Liver (tissue), 10 donors: ENCODE measurements at places on chromosomes 16 and 17. TPM values are rescaled to one million over a fixed set of nuclear protein-coding genes. Genes with fewer than 3 reads are reported as not detected.

DNA sequence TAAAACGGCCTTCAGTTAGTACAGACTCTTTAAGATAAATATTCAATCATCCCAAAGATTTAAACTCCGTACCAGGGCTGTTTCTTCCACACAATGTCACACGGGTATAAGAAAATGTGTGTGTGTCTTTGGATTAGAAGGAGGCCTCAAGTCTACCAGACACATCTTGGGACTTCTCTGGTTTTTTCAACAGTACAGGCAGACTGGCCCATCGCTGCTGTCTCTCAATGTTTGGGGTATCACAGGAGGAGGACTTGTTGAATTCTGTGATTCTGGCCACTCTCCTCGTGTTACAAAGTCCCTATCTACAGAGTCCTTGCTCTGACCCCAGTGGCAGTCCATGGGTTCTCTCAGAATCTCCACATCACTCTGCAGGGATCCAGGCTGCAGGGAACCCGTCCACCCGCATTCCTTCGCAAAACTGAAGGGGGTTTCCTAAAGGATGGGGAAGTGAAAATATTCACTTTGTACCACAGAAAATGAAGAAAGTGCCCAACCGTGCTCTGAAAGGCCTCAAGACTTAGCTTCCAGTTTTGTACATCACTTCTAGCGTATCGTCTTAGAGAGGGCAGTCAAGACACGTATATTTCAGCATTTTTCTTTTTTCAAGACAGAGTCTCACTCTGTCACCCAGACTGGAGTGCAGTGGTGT is 373.2 kb downstream of the NPIPA8 start:
- no peak for DNase-seq

DNA sequence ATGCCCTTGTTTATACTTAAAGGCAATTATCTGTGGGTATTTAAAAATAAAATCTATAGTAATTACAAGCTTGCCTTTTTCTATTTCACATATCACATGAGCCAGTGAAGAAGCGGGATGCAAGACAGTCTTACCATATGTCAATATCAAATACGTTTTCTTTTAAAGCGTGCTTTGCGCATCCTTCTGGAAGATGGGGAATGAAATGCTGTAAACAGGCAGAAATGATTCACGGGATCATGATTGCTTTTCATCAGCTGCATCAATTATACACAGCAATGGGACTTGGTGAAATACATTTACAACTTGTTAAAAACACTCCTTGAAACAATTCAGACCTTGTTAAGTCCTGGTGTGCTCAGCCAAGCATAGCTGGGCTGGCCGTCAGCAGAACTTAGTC is 72.5 kb downstream of the WSCD1 start:
- no peak for DNase-seq

DNA sequence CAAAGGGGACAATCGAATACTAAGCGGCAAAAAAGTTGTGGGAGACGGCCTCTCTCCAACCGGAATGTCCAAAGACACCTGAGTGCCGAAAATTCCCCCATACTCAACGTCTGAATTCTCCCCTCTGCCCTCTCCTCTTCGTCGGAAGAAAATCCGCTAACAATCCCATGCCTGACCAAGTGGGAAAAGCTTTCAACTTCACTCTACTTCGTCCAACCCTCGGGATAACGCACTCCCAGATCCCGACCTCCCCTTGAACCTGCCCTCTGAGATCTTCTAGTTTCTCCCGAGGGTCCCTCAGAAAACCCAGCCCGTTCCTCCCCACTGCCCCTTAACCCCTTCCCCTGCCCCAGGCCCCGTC is 961 bp downstream of the AMFR start:
- peak; percentile 38 for DNase-seq

Gene ABCA8
- 11.4 TPM for total RNA-seq

DNA sequence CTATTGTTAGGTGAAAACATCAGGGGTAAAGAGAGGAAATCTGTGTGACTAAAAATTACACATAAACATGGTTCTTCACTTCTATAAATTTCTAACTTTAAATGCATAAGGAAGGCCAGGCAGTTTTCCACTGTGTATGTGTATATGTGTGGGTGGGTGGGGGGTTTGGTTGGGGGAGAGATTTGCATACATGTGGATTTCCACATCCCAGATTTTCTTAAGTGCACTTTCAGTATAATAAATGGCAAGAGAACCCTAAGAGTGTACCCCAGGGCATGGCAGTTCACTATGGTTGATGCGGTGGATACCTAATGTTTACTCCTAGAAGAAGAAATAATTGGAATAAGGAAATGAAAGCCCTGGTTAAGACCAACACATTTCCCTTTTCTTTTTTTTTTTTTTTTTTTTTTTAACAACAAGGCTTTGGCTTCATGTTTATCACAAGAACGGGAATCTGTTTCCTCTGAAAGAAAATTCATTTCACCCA is 451.8 kb upstream of the CCL2 start:
- no peak for DNase-seq

DNA sequence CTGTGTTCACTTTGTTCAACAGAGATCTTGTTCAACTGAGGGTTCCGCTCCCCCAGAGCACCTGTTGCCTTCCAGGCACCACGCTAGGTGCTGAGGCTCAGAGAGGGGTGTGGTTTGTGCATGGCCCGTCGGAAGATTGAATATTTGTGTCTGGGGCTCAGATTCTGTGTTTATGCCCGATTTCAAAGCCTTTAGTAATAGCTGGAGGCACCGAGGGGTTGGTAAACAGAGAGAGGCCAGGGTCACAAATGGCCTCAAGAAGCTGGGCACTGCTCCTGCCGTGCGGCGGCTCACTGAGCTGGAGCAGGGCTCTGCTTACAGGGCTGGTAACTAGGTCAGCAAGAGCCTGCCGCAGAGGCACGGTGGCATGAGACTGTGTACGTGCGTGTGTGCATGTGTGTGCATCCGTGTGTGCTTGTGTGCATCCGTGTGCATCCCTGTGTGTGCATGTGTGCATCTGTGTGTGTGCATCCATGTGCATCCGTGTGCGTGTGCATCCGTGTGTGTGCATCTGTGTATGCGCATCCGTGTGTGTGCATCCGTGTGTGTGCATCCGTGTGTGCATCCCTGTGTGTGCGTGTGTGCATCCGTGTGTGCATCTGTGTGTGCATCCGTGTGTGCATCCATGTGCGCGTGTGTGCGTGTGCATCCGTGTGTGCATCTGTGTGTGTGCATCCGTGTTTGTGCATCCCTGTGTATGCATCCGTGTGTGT is 5.4 kb downstream of the ITGAE start:
- DNase-seq = no peak
